ENCODE measurements at places on chromosomes 2 and 18.
A peak's percentile ranks its signal among the peaks of the same experiment; 100 is the strongest.

DNA sequence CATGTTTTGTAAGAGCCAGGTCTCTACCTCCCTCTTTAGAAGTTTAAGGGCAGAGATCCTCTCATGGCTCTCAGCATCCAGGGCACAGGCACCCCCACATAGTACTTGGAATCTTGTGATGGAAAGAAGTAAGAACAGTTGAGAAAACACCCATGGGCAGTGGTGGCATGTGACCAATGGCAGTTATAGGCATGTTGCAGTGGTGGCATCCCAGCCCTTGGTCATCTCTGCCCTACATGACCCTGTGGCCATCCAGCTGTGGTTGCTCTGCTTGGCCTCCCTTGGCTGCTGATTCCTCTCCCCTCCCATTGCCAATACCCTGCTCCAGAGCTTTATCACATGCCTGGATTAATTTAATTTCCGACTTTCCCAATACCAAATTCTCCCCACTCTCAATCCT is 13.3 kb upstream of the MSH2 start:
- no peak for DNase-seq

GRCh38 chr2:124211461-124211860 is 186.4 kb downstream of the CNTNAP5 start:
- DNase-seq, result no peak

GRCh38 chr2:215236131-215236530 is 75.7 kb upstream of the ATIC start:
- peak; percentile 5 for DNase-seq

GRCh38 chr2:37361216-37361815 is 16.9 kb downstream of the QPCT start:
- DNase-seq, result no peak

DNA sequence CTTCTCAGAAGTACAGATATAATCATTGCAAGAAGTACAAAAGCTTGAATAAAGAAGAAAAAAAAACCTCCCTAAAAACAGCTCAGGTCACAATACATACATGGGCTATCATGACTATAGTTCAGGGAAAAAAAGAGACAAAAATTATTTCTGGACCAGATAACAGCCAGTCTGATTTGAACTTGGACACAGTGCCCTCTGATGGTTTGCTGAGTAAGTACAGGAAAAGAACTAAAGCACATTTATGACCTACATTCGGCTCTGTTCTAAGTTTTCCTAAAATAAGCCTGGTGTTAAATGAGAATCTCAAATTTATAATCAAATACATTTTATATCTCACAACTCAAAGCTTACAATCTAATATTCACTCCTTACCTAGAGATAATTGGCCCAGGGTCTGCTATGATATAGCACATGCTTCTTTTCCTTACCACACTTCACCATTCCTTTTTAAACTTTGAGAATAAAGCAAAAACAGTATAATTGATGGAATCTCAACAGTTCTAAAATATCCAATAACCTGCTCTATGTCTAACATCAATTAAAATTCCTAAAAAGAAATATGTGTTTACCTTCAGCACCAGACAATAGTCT is 81.1 kb downstream of the RAPH1 start:
- DNase-seq, result no peak

All from kidney epithelial cell (primary cell).